EL (cell line): ENCODE measurements at places on chromosomes 12 and 14.
A peak's percentile ranks its signal among the peaks of the same experiment; 100 is the strongest.

DNA sequence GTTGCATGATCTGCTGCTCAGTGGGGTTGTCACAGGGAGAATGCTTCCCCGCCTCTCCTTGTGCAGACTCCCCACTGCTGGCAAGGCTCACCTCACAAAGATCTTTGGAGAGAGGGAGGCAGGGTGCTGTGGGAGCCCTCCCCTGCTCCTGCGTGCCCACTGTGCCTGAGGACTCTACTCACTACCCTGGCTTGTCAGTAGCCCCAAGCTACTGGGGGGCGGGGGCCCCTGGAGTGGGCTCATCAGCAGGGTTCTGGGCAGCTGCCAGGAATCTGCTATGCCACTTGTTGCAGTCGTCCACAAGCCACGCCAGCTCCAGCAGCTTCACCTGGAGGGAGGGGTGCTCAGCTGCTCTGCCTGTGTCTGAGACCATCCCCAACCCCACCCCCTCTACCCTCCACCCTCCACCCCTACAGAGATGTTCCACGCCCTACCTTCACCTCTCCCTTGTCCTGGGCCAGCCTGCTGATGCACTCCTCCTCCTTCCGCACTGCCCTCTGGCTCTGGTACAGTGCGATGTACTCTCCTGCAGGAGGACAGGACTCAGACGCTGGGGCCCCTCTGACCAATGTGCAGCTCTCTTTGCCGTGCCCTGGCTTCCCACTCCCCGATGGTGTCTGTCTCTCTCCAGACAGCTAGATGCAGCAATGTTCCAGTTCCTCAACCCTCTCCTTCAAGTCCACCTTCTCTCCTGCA is 14.2 kb upstream of the BLTP3B start:
- no peak for DNase-seq

- peak; percentile 14 for DNase-seq
These were observed 190.2 kb downstream of the FSCB start for GRCh38 chr14:44316647-44317440.

DNA sequence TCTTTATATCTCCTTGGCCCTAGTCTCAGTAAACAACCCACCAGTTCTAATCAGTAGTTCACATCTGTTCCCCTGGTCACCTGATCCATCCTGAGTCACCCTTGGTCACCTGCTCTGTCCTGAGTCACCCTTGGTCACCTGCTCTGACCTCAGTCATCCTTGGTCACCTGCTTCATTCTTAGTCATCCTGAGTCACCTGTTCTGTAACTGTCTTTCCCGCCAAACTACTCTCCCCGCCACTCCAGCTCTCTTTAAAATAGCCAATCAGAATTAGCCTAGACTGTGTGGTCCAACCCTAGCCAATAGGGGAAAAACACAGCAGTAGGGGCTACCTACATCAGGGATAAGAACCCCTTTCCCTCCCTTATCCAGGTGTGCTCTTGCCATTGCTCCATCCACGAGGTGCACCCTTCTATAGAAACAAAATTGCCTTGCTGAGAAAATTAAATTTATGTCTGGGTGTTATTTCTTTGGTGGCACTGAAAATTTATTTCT is 245.4 kb upstream of the DIO3 start:
- DNase-seq: no peak

- no peak for DNase-seq
These were observed 1.2 kb downstream of the AREL1 start for GRCh38 chr14:74711651-74712050.
